ENCODE measurements at places on chromosomes 3 and 15.

DNA sequence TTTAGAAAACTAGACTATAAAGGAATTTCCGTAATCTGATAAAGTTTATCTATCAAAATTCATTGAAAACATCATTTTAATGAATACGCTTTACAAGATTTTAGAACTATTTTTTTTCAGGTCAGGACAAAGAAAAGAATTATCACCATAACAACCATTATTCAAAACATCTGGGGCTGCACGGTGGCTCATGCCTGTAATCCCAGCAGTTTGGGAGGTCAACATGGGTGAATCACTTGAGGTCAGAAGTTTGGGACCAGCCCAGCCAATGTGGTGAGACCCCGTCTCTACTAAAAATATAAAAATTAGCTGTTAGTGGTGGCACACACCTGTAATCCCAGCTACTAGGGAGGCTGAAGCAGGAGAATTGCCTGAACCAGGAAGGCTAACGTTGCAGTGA lies 260.4 kb downstream of the WNT5A start:
- no peak for DNase-seq

GRCh38 chr3:41041899-41042298 lies 157.4 kb upstream of the CTNNB1 start:
- no peak for DNase-seq

GRCh38 chr15:58506064-58506490 lies 74.3 kb downstream of the LIPC start:
- DNase-seq = no peak

DNA sequence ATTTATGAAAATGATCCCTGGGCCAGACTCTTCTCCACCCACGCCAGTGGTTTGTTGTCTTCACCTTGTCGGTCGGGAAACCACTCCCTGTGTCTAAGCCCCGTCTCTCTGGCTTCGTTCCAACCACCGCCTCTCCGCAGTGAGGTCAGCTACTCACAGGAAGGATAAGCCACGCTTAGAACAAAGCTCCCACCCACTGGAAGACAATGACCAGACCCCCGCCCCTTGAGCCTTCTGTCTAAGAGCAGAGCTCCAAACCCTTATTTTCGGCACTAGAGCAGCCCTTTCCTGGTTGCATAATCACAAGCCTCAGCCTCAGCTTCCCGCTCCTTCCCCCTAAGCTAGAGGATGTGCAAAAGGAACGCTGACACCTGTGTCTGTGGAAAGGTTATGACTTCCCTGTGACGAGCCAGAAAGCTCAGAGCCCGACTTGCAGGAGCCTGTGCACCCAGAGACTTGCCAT lies 114.9 kb upstream of the MEF2A start:
- peak; percentile 46 for DNase-seq

- DNase-seq = no peak
Observed at GRCh38 chr3:136586580-136586979, 165.6 kb downstream of the STAG1 start.

- DNase-seq = no peak
Observed at GRCh38 chr15:87846746-87847145, 409.8 kb downstream of the NTRK3 start.

DNA sequence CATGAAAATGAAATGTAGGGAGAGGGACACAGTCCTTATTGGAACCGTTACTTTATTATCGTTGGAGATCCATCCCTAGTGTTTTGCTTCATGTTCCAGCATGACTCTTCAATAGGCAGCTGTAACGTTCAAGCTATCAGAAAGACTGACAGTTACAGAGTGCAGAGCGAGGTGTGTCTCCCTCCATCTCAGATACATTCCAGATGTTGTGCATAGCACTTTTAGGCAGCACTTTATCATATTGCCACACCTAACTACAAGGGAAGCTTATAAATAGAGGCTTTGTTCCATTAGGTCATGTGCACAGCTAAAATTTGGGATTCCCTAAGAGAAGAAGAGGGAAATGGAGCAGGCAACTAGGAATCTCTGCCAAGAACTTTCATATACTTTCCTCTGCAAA lies 1009.6 kb downstream of the ROBO2 start:
- no peak for DNase-seq

- no peak for DNase-seq
Observed at GRCh38 chr15:41921167-41921566, 27.3 kb upstream of the SPTBN5 start.

All from stimulated activated CD8-positive, alpha-beta memory T cell treated with anti-CD3 and anti-CD28 coated beads, Interleukin-12 subunit alpha, Interleukin-12 subunit beta, amount 100 ng/mL, for 1 hour (primary cell).